ENCODE measurements at places on chromosomes 7 and 10.

DNA sequence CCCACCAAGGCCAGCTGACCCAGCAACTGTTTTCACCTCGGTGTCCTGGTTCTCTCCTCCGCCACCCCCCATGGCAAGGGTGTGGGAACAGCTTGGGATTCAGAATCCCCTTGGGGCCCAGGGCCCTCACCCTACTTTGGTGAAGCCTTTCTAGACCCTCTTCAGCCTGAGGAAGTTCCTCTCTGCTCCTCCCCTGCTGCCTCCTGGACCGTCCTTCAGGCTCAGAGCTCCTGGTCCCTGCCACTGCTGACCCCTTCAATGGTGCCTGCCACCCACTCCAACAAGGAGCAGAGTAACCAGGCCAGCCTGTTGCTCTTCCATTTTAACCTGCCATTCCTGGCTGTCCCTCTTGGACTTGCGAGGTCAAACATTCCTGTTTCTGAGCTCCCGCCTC is 72.0 kb upstream of the SMNDC1 start:
- no peak for DNase-seq

DNA sequence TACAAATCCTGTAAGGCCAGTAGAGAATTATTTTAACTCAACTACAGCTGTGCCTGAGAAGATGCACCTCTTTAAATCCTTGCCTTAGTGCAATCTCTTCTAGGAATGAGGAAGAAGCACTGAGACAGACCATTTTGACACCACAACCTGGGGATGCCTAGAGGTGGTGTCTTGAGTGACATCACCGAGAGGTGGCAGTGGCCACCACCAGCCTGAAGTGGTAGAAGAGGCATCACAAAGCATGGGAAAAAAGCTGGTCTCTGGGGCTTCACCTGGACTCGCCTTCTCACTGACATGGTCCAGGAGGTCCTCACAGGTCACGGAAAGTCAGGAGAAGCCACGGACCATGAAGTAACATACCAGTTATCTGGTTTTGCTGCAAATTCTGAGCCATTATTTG is 99.2 kb upstream of the PDLIM1 start:
- no peak for DNase-seq

- DNase-seq, result no peak
Observed at GRCh38 chr10:34709637-34710390, 105.3 kb downstream of the PARD3 start.

GRCh38 chr7:74266191-74266963 is 12.2 kb upstream of the RFC2 start:
- no peak for DNase-seq

- DNase-seq, result no peak
Observed at GRCh38 chr7:1618475-1618874, 48.6 kb upstream of the PSMG3 start.

GRCh38 chr7:96728139-96728538 is 18.5 kb upstream of the SEM1 start:
- DNase-seq, result no peak

- no peak for DNase-seq
Observed at GRCh38 chr7:148334959-148335577, 255.5 kb upstream of the C7orf33 start.

DNA sequence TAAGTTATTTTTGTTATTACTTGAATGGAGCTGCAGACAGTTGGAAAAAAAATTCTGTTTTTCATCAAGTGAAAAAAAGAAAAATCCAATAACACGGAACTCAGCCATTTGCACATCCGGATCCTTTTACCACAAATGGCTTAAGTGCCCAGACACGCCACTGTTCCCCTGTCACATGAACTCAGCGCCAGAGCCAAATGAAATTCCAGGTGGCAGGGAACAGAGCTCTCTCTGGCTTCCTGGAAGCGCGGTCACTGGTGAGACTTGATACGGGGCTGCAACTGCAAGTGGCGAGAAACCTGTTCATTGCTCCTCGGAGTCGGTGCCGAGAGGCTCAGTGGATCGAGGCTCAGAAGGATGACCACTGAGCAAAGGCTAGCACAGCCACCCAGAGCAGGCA is 60.8 kb upstream of the NPTX2 start:
- no peak for DNase-seq

GRCh38 chr7:127034186-127034806 is 218.4 kb downstream of the GRM8 start:
- DNase-seq, result no peak

DNA sequence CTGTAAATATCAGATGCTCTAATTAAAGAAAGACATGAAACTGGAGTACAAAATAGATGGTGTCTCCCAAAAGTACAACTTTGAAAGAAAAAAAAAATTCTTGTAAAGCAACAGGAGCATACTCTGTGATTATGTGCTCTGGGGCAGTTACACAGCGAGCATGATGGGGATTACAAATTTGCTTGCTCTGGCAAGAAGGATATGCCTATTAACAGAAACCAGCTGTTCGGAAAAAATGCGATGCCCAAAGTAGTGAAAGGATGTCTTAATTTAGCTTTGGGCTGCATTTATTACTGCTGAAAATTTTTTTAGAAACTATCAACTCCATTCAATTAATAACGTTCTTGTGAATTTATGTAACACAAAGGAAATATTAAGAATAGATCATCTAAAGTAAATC is 256.9 kb upstream of the TPK1 start:
- no peak for DNase-seq

DNA sequence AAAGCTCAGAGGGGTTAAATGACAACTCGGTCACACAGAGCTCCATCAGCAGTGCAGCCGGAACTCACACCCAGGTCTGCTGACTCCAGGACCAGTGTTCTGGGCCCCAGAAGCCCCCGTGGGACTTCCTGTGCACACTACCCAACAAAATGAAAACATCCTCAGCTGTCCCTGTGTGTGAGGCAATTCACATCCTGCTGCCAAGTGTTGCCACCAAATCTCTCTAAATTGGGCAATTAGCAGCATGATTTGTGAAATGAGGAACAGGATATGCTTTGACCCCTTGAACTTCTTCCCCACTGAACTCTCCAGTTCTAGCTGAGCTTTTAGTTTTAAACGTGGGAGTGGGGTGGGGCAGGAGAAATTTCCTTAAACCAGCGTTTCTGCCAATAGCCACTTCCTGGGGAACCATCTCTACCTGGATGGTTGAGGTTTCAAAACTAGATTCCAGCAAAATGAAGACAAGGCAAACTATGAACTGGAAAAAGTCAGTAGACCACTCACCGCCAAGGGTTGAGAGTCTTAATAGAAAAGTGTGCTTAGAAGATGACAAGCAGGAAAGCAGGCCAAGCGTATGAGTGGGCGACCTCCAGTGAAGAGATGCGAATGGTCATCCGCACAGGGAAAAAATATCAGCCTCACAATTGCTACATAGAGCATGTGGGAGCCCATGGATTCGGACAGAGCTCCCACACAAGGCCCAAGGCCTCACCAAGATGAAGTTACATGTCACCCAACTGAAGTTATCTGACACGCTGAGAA is 51.9 kb upstream of the CHST15 start:
- DNase-seq, result no peak

DNA sequence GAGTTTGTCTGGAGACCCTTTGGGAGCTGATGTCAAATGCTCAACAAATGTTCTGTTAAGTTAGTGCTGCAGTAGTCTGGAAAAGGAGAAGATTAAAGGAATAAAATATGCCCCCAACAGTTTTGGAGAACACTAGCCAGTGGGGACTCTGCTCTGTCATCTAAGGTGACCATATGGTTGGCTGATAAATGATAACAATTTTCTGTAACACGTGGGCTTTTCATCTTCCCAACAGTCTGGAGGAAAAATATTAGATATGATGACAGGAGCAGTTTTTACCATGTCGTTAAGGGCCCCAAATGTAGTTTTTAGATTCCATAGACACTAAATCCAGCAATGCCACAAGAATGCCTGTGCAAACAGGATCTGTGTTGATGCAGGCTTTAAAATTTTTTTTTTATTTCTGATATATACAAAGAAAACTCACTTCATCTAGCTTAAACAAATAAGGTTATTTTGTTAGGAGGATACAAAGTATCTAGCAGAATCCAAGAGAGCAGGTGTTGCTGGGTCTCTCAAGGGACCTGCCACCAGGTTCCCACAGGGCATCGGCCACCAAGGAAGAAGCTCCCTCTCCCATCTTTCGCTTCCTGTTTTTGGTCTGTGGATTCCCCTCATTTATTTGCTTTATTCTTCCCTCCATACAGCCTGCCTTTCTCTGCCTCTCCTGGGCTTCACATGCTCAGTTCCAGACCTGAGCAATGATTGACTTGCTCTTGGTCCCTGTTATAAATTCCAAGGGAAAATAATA is 6.2 kb upstream of the CFAP58 start:
- peak; percentile 83 for DNase-seq

- no peak for DNase-seq
Observed at GRCh38 chr7:139898483-139898882, 69.4 kb downstream of the TBXAS1 start.

GRCh38 chr10:110447886-110448285 is 49.8 kb upstream of the DUSP5 start:
- DNase-seq, result no peak

- DNase-seq, result no peak
Observed at GRCh38 chr10:77195101-77195500, 442.5 kb downstream of the KCNMA1 start.

GRCh38 chr7:24313777-24314176 is 29.8 kb downstream of the NPY start:
- no peak for DNase-seq

DNA sequence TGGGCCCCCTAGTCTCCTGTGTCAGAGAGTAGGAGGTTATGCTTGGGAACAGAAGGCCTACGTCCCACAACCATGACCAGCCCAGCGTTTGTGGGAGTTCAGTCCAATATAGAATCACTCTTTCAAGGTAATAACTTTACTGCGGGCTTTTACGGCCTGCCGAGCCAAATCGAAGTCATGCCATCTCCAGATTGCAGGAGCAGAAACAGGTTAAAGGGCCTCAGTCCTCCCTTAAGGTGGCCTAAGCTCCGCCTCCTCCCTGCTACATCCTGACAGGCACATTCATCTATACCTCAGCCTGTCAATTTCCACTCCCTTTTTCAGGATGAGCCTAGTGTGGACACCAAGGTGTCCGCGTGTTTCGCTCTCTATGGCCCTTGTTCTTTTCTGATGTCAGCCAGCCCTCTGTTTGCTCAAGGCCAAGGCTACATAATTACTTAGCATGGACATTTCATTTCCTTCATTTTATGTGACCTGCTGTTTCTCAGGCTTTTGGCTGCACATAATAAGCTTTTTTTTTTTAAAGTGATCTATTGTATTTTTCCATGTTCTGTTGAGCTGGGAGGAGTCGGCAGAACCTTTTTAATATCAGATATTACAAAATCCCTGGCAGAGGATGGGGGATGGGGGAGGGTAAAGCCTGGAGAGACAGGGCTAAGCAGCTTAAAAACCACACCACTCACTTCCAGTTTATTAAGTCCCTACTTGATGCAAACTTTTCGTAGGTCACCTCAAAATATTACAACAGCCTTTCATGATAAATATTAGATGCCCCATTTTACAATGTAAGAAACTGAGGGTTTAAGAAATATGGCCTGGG is 84.6 kb downstream of the CACNB2 start:
- no peak for DNase-seq

- no peak for DNase-seq
Observed at GRCh38 chr10:80515511-80515910, 22.2 kb upstream of the SH2D4B start.

- DNase-seq, result no peak
Observed at GRCh38 chr7:23347033-23347681, 48.0 kb downstream of the MALSU1 start.

- DNase-seq, result no peak
Observed at GRCh38 chr10:3452173-3452626, 279.6 kb upstream of the PITRM1 start.

GRCh38 chr10:127338399-127339110 is 142.2 kb upstream of the INSYN2A start:
- no peak for DNase-seq

- peak; percentile 66 for DNase-seq
Observed at GRCh38 chr10:133335246-133336117, 1.2 kb downstream of the CALY start.

DNA sequence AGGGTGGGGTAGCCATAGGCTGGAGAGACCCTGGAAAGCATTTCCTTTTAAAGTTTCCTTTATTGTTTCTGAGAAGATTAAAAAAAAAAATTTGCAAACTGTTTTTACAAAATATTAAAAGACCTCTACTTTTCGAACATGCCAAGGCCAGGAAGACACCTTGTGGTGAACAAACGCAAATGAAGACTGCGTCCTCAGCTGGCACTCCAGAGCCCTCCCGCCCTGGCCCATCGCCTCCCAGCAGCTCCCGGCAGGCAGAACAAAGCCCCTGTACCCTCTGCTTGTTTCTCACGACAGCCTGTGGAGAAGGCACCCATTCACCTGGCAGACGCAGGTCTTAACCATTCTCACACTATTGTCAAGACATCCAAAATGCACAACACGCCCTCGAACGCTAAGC is 56.4 kb downstream of the ESYT2 start:
- DNase-seq, result no peak

DNA sequence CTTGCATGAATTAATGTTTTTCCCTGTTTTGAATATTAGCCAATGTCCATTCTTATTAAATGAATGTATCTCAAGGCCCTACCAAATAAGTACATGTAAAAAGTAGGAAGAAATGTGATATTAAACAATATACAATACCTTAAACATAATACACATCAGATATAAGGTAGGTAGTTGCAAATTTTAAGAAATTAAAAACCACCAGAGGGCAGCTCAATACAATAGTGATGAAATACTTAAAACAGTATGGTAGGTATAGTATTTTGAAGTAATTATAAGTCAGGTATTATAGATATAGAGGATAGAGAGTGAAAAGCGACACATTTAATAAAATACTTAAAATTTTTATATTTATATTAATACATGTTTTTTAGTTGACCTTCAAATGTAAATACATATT is 43.6 kb upstream of the CDK14 start:
- DNase-seq, result no peak

DNA sequence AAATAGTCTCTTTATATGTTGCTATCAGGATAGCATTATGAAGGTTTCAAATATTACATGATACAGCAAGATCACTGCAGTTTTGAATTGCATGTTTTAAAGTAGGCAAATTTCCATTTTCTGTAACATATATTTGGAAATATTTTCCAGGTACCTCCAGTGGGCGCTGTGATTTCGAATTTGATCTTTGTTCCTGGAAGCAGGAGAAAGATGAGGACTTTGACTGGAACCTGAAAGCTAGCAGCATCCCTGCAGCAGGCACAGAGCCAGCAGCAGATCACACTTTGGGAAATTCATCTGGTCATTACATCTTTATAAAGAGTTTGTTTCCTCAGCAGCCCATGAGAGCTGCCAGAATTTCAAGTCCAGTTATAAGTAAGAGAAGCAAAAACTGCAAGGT is 299.0 kb downstream of the MALRD1 start:
- DNase-seq, result no peak

GRCh38 chr7:80720146-80720545 is 81.7 kb downstream of the CD36 start:
- DNase-seq, result no peak
